Skin of body (tissue), 3 donors: ENCODE measurements at places on chromosomes 5 and 9. TPM values are rescaled to one million over a fixed set of nuclear protein-coding genes. Genes with fewer than 3 reads are reported as not detected.

The NUDT2 gene
- total RNA-seq: 17.3 TPM

The CCNJL gene
- total RNA-seq: 3.2 TPM

The FAF2 gene
- 32.4 TPM for total RNA-seq

The ITGA1 gene
- total RNA-seq: 23.3 TPM

The SLC23A1 gene
- 0.30 TPM for total RNA-seq
